ENCODE measurements at places on chromosomes 5 and 9. TPM values are rescaled to one million over a fixed set of nuclear protein-coding genes. Genes with fewer than 3 reads are reported as not detected.

The ABLIM3 gene
- 8.3 TPM for total RNA-seq

GRCh38 chr5:102223542-102224477, 72.3 kb downstream of the SLCO4C1 start:
- DNase-seq = no peak

- DNase-seq = no peak
Measured at GRCh38 chr9:131813116-131813515, 73.2 kb upstream of the RAPGEF1 start.

The SMIM33 gene
- not detected for total RNA-seq

GRCh38 chr5:16160706-16161105, 18.9 kb downstream of the MARCHF11 start:
- DNase-seq = no peak

The LAMC3 gene
- 58.2 TPM for total RNA-seq

DNA sequence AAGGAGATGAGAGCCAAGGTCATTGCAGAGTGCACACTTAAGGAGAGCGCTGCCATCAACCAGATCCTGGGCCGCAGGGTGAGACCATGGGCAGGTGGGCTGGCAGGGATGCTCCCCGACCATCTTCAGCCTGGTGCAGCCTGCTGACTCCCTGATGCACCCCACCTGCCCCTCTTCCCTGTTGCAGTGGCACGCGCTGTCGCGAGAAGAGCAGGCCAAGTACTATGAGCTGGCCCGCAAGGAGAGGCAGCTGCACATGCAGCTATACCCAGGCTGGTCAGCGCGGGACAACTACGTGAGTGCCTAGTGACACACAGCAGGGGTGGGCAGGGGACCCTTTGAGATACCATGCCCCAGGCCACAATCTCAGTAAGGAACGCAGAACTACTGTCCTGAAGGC, 28.3 kb downstream of the TCF7 start:
- peak; percentile 21 for DNase-seq

The ZFP2 gene
- total RNA-seq = 0.69 TPM

DNA sequence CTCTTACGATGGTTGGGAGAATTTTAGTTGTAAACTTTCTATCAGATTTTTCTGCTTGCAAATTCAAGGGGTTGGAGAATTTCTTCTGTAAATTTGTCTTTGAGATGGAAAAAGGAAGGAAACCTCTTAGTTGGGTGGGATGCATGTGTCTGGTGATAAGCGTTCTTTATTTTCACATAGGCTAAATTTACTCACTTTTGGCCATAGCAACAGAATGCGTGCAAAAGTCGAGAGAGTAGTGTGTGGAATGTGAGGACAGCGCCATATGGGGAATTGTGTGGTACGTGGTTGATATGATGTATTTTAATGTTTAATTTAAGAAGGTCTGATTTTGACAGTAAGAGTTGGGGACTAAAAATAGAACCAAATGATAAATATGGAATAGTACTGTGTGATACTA, 282.2 kb downstream of the TAF11L14 start:
- DNase-seq = no peak

Data from adrenal gland (tissue), 19 donors.